Cerebellar nuclear complex (tissue), 1 donor: ENCODE measurements at places on chromosomes 3 and 15.

- no peak for DNase-seq
These were observed 95.1 kb downstream of the TP63 start for GRCh38 chr3:189726277-189726676.

DNA sequence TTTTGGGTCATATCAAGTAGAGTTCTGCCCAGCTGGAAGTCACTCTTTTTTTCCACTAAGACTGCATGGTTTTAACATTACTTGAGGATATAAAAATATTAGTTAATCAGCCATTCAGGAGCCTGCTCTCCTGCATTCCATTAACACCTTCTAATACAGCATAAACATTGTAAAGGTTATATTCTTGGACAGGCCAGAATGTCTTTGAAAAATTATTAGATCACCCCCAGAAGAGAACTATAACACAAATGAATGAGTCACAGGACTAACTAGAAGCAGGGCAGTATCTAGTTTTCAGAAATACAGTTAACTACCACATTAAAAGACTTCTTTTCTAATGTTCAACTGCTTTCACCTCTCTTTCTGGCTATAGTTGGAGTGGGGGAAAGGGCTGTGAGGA is 80.9 kb downstream of the THBS1 start:
- no peak for DNase-seq

GRCh38 chr3:9582332-9582731 is 28.7 kb upstream of the LHFPL4 start:
- DNase-seq, result no peak

GRCh38 chr3:32719335-32719734 is 34.3 kb downstream of the CNOT10 start:
- DNase-seq, result no peak

GRCh38 chr3:10232137-10232536 is 16.1 kb upstream of the TATDN2 start:
- no peak for DNase-seq

DNA sequence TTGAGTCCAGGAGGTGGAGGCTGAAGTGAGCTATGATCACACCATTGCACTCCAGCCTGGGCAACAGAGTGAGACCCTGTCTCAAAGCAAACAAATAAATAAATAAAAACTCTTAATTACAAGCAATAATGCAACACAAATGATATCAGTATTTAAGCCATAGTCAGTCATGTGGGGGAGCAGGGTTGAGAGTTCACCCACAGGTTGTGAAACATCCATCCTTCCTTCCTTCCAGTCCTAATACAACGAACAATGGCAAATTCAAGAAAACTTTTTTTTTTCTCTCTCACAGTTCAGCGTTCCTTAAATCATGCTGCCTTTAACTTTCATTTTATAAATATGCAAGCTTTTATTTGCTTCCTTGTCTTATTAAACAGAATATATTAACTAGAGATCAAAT is 24.1 kb downstream of the ZNF592 start:
- DNase-seq, result no peak

DNA sequence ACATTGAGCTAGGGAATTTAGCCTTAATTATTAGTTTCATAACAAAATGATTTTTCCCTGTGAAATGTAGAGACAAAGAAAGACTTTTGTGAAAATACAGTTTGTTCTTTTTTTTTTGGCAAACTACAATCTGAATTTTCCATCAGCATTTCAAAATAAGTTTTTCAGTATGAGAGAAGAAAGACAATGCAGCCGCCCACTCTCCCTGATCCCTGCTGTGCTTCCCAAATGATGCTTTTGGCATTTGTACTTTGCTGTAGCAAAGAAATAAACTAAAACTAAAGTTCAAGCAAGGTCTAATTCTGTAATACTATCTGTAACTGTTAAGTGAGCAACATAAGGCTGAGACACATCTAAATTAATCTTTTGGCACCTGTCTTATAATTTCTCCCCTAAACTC is 782.2 kb downstream of the VGLL3 start:
- DNase-seq, result no peak
